ENCODE measurements at places on chromosomes 5 and 9. TPM values are rescaled to one million over a fixed set of nuclear protein-coding genes. Genes with fewer than 3 reads are reported as not detected.

WWC1 gene
- 26.2 TPM for total RNA-seq

PCDHGA1 gene
- 0.33 TPM for total RNA-seq

F2RL2 gene
- total RNA-seq: 0.14 TPM

- DNase-seq: no peak
Observed at GRCh38 chr9:112664531-112664930, 53.4 kb downstream of the INIP start.

DNA sequence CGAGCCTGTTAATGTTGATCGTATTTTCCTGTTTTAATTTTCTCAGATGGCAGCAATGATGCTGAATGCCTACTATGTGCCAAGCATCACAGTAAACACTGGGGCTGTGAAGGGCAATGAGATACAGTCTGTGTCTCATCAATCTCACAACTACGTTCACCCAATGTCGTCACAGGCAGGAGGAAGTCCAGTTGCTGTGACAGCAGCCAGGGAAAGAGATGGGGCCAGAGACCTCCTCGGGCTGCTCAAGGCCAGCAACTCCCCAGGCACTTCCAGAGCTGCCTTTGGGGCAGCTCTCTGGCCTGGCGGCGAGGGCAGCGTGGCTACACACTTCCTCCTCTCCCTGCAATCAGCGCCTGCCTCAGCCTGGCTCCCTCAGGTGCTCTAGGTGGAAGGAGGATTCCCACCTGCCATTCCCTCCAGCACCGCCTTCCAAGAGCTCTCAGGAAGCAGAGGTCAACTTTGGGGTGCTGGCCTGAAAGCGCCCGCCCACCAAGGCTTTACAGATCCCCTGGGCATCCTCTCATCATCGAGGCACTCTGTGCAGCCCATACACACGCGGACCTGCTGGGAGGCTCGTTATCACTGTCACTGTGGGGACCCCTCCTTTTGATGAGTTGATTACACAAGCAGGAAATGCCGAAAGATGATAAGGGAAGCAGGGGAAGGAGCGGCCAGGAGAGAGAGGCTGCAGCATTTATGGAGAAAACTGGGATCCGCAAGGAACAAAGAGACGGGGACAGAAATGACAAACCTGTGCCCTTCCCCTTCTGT lies 159.2 kb downstream of the ZDHHC21 start:
- DNase-seq: no peak

DNA sequence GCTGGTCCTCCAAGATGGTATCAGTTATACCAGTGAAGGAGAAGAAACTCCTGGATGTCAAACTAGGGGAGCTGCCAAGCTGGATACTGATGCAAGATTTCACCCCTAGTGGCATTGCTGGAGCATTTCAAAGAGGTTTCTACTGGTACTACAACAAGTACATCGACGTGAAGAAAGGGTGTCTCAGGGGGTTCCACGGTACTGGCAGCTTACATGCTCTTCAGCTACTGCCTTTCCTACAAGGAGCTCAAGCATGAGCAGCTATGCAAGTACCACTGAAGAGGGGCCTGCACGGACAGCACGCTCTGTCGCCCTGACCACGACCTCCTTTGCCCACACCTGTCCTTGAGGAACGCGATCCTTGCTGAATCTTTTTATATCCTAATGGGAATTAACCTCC lies 19.5 kb downstream of the ACTL7B start:
- no peak for DNase-seq

- no peak for DNase-seq
Observed at GRCh38 chr9:116027511-116027910, 126.1 kb upstream of the PAPPA start.

- no peak for DNase-seq
Observed at GRCh38 chr5:153523211-153523610, 32.7 kb downstream of the GRIA1 start.

- DNase-seq: peak; percentile 76
Observed at GRCh38 chr5:6631441-6631840, 1.4 kb downstream of the NSUN2 start.

DNA sequence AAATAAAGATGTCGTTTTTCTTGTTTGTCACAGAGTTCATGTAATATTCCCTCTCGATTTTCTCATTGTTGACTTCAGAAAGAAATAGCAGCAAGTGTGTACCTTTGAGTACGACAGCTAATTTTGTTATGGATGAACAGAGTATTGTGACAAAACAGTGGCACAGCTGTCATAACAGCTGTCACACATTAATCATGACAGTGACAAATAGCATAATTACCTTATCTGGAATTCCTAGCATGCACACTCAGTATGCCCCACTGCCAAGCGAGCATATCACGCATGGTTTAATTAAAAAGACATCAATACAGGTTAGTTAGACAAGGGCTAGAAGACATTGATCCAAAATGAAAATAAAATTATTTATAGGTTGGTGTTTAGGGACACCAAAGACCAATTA lies 375.1 kb downstream of the SPATA31D1 start:
- no peak for DNase-seq

DNA sequence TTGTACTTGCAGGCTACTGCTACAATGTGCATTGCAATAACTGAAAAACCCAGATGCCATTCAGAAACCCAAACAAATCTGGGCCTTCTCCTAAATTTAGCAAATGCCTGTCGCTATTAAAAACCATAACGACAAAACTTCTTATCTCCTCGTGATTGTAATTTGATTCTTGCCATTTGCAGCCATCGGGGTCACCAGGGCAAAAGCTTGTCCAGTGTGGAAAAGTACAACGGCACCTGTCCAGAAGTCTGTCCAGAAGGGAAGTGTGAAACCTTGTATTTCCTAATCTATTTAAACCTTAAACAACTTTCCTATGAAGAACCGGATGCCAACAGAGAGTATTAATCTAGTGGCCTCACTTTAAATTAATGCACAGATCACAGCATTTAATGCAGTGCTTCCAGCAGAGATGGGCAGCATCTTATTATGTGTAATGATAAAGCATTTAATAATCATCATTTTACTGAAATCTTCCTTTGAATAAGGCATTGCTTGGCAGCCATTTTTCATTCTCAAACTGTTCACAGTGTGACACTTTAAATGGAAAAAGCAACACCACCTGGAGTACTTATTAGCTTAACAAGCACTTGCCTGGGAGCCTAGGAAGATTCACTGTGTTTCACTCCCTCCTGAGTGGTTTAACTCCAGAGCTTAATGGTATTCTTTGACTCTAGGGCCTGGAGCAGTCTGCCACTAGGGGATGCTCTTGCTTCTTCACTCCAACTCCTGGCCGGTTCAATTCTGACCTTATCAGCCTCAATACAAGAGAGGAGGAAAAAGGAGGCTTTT lies 4.9 kb upstream of the C7 start:
- DNase-seq: peak; percentile 73

GRCh38 chr5:14716755-14717752 lies 52.5 kb downstream of the OTULIN start:
- DNase-seq: no peak

GRCh38 chr9:92740009-92740408 lies 24.6 kb downstream of the BICD2 start:
- peak; percentile 83 for DNase-seq

GRCh38 chr9:123431581-123431980 lies 75.6 kb downstream of the CRB2 start:
- no peak for DNase-seq

GRCh38 chr9:134328841-134329575 lies 2.8 kb downstream of the RXRA start:
- no peak for DNase-seq

- DNase-seq: no peak
Observed at GRCh38 chr5:178246624-178247279, 14.2 kb upstream of the PHYKPL start.

DNA sequence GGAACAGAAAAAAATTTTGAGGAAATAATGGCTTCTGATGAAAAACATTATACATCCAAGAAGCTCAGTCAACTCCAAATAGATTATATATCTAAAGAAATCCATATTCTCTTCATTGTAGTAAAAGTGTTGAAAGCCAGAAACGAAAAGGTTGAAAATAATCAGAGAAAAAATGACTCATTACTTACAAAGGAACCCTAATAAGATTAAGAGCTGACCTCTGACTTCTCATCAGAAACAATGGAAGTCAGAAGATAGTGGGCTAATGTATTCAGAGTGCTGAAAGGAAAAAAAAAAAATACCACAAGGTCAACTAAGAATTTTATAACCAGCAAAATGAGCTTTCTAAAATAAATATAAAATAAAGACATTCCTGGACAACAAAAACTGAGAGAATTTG lies 60.0 kb downstream of the HSD17B4 start:
- DNase-seq: no peak

DNA sequence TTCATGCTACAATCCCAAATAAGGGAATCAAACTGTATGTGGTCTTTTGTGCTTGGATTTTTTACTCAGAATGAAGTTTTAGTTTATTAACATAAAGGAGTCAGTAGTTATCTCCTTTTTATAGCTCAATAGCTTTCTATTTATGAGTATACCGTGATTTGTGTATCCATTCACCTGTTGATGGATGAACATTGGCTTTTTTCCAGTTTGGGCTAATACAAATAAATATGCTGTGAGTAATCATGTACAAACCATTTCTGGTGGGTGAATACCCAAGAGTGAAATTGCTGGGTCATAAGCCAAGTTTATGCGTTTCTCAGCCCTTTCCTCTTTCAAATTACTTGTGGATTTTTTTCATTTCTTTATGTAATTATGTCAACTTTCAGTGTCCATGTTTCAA lies 395.3 kb downstream of the OSTF1 start:
- DNase-seq: no peak

Data from dermis blood vessel endothelial cell (primary cell).